ENCODE measurements at places on chromosomes 3 and 15.

- DNase-seq: no peak
Observed at GRCh38 chr3:55959471-55960080, 472.5 kb upstream of the WNT5A start.

DNA sequence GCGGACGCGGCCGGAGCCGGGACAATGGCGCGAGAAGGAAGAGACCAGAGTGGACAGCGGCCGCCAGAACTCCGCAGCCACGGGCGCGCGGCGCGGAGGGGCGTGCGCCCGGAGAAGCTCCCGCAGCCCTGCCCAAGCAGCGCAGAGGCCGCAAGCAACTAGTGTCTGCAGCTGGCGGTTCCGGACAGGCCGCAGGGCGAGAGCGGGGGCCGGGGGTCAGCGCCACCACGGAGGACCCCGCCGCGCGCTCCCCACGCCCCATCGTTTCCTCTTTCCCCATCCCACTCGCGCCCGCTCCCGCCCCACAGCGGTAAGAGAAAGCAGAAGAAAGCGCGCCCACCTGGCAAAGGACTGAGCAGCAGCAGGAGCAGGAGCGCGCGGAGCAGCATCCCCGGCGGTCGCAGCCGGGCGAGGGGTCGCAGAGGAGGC, 440 bp downstream of the PRTG start:
- no peak for DNase-seq

GRCh38 chr3:131047582-131047981, 20.9 kb downstream of the NEK11 start:
- DNase-seq: no peak

- no peak for DNase-seq
Observed at GRCh38 chr3:9225268-9225667, 24.2 kb downstream of the SRGAP3 start.

GRCh38 chr15:87269566-87269965, 987.0 kb downstream of the NTRK3 start:
- DNase-seq: no peak

DNA sequence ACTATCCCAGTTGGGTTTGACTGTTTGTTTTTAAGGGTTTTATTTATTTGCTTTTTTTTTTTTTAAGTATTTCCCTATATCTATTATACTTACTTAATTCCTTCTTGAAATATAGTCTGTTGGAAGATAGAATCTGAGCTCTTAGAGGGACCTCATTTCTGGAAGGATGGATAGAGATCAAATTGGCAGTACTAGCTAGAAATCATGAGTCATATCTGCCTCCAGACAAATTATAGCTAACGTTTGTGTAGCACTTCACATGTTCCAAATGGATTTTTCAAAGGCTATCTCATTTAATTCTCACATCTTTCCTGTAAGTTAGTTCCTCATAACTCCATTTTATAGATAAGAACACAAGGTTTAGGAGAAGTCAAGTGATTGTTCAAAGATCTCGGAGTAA, 384.7 kb downstream of the ZIC1 start:
- no peak for DNase-seq

DNA sequence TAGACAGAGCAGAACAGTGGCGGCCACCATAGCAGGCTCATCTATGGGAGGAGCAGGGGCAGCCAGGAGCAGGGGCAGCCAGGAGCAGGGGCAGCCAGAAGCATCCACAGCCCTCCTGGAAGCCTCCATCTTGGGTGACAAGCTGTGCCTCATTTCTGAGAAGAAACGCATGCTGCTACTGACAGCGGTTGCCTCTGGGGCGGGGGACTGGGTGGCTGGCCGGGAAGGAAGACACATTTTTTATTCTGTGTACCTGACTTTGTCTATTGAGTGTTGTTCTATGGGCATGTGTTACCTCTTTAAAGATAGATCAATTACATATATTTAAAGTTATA, 71.5 kb upstream of the KLF13 start:
- DNase-seq: no peak

GRCh38 chr15:38215707-38216106, 36.9 kb upstream of the SPRED1 start:
- no peak for DNase-seq

GRCh38 chr3:1442271-1442670, 349.4 kb downstream of the CNTN6 start:
- no peak for DNase-seq

DNA sequence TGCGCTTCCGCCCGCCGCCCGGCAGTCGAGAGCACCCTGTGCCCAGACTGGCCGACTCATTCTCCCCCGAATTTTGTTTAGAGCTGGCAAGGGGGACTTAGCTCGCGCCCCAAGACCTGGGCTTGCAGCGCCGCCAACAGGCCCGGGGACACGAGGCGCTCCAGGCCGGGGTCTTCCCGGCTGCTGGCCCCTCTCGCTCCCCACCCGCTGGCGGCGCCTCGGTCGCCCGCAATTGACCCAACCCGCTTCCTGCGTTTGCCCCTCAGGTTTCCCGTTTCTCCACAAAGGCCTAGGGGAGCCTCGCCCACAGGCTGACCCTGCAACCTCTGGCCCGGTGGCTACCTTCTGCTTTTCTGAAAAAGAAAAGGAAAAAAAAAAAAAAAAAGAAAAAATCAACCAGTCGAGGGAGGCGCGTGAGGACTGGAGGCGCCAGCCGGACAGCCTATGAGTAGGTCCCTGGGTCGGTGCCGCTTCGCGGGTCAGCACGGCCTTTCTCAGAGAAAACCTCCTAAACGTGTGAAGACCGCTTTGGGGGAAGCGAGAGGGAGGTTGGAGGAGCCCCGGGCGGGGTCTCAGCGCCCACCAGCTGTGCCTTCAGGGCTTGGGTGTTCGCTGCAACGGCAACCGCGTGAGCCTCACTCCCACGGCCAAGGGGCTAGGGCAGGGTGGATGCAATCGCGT, 7.2 kb downstream of the FOXL2 start:
- DNase-seq: no peak

DNA sequence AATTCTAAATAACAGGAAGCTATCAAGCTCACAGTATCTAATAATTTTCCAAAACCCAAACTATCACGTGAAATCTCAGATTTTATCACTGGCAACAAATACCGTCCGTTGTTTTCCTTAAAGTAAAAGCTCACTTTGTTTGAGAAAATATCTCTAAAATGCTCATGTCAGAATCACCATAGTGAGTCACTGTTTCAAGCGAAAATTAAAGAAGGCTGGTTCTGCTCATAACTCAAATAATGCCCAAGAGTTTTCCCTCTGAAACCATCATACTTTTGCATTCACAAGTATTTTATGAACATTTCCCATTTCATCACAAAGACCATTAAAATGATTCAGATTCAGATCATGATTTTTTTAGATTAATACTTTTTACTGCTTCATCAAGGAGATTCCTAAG, 50.6 kb downstream of the TBL1XR1 start:
- no peak for DNase-seq

GRCh38 chr3:93855401-93855800, 118.3 kb downstream of the PROS1 start:
- no peak for DNase-seq

DNA sequence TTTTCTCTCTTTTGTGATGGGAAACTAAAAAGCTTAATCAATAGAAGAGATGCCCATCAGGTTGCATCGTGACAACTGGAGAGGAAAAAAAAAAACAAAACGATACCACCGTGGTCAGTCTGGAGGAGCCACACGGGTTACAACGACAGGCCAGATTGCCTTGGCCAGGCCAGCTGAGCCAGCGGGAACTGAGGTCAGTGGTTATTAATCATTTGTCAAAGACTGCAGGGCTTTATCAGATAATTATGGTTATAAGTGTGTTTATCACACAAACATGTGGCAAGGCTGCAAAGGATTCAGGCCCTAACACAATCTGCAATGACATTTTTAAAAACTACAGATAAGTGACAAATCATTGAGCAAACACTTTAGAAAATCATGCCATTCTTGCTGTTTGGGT, 135.0 kb upstream of the FAM3D start:
- DNase-seq: no peak

- no peak for DNase-seq
Observed at GRCh38 chr3:110070161-110070916, 733.0 kb upstream of the DPPA4 start.

DNA sequence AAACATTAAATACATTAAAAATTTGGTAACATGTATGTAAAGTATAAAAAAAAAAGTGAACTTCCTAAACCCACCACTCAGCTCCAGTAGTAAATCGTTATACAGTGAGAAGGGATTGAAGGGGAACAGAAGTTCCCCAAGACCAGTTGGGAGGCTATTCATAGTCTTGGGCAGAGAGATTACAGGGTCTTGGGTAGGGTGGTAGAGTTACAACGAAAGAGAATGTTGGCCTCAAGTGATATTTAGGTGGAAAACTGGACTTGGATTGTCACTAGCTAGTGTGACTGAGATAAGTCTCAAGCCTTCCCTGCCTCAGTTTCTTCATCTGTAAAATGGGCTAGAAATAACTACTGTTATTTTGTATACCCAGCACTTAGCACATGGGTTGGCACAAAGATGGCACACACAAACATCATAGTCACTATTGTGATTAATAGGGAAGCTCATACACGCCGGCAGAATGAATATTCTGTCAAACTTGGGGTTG, 431 bp upstream of the YEATS2 start:
- no peak for DNase-seq

DNA sequence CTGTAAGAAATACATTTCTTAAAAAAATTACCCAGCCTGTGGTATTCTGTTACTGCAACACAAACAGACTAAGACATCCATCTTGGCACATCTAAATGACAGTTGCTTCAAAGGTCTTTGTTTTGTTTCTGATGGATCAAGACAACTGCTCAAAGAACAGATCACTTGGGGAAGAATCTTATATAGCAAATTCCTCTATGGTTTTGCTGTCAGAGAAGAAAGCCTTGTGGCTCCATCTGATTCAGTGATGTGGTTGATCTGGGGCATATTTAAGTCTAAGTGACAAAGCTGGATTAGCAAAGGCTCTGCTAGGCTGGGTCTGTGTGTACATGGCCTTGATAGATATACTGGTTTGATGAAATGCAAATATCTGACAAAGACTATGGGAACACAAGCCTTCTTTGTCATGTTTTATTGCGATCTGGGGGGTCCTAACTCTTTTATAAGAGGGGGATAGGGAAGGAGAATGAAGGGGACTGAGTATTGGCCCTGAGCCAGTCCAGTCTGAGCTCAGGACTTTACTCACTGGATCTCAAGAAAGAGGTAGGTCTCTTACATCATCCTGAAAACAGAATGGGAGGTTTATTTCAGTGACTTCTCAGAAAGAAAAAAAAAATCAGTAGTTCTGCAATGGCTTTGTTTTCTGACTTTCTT, 14.3 kb upstream of the LIMD1 start:
- DNase-seq: no peak

DNA sequence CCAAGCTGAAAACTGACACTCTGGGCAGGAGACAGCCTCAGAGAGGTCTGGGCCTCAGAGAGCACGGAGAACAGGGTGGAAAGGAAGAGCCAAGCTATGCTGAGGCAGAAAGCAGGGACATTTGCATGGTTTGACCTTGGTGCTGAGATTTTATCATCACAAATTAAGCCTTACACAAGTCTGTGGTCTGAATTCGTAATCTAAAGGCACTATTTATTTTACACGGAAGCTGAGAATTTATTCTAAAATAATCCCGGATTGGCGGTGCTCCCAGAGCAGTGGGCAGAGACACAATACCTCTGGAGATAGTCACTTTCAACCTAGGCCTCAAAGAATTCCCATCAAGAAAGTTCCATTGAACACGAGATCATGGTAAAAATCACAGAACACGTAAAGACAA, 47.5 kb downstream of the CFAP92 start:
- no peak for DNase-seq

GRCh38 chr3:177174607-177175170, 22.6 kb downstream of the TBL1XR1 start:
- no peak for DNase-seq

- no peak for DNase-seq
Observed at GRCh38 chr15:73225358-73226015, 143.3 kb downstream of the HCN4 start.

DNA sequence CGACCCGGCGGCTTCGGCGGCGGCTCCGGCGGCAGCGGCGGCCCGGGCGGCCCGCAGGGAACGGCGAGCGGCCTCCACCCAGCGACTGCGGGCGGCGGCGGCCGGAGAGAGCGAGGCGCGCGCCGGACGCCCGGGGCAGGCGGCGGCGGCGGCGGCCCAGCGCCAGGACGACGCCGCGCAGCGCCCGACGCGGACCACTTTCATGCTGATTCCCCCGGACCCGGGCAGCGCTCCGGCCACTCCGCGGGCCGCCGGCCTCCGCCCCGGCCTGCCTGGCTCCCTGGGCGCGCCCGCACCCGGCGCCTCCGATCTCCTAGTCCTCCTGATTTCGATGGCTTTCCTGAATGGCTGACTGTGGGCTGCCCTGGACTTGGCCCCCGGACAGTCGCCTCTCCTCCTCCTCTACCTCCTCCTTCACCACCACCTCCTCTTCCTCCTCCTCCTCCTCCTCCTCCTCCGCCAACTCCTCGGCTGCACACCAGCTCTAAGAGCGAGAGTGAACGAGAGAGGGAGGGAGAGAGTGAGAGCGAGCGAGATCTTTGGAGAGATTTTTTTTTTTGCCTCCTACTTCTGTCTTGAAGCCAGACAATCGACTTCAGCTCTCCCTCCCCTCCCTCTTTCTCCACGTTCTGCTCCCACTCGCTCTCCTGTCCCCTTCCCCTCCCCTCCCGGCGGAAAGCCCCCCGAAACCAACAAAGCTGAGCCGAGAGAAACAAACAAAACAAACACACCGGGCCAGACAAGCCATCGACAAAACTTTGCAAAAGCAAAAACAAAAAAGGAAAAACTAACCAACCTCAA, 844 bp downstream of the NR2F2 start:
- no peak for DNase-seq

- no peak for DNase-seq
Observed at GRCh38 chr3:61613666-61614065, 52.3 kb downstream of the PTPRG start.

DNA sequence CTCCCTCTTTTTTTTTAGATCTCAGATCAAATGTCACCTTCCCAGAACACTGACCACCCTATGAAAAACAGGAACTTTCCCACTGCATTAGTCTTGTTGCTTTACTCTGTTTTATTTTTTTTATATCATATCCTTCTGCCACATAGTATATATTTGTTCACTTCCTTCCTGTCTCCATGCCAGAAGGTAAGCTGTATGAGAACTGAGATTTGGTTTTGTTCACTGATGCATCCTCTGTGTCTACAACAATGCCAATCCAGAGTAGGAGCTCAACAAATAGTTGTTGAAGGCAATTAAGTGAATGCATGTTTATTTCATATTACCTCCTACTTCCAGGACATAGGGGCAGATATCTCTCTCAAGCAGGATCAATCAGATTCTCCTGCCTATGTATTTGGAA, 114.4 kb downstream of the TPRG1 start:
- DNase-seq: no peak

All from cortex of kidney (tissue), 1 donor.